ENCODE measurements at places on chromosomes 7 and 10.
A peak's percentile ranks its signal among the peaks of the same experiment; 100 is the strongest.

- peak; percentile 18 for DNase-seq
These were observed 6.4 kb upstream of the GPR22 start for GRCh38 chr7:107463139-107464078.

DNA sequence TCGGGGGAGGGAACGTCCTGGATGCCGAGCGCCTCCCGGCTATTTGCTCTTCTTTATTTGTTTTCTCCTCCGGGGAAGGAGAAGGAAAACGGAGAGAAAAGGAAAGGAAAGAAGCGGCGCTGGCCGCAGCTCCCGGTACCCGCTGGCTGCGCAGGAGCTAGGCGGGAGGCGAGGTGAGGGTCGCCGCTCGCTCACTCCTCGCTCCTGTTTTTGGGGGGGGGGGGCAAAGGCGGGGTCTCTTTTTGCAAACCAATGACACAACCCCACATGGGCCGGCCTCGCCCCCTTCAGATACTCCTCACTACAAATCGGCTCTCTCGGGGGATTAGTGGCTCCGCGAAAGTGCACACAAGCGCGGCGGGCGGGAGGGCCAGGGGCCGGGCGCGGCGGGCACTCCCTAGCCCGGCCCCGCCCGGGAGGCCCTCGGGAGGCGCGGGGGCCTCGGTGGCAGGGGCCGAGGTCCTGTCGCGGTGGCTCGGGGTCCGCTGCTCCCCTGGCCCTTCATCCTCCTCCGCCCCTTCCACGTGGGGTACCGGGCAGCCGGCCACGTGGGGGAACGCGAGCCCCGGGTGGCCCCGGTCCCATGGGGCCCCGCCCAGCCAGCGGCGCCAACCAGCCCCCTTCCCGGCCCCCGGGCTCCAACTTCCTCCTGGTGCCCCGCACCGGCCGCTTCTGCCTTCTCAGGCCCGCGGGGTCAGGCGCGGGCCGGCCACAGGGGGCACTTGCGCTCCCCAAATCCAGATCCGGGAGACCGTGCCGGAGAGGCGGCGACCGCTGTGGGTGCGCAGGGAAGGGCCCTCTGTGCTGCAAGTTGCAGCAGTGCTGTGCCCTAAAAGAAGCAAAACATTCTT lies 718 bp upstream of the CTBP2 start:
- no peak for DNase-seq

DNA sequence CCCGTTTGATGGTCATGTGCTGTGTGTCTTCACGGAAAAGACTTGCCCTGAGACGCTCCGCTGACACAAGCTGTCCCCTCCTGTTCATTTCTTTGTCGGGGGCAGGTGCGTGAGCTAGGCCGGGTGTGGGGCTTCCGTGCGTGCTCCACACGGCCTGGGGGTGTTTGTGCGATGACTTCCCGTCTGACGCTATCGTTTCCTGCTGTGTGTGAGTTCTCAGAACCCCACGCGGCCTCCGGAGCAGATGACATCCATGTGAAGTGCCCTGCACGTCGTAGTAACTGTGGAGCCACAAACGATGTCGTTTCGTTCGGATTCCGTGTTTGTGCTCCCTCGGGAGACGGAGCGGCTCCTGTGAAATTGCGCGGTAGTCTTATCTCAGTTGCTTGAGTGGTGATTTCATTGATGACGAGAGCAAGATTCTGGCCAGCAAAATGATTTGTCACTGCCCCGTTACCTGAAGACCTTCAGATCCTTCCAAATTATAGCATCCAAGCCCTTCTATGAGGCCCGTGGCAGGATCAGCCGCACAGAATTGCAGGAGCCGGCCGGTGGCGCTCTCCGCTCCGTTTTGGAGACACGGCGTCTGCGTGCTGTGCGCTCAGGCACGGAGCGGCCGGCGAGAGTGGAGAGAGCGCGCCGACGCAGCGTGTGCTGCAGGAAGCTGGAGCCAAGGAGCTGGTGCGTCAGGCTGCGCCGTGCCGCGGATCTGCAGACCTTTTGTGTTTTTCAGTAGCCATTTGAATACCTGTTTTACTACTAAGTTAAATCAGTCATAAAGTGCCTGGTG lies 94.9 kb downstream of the NKX6-2 start:
- DNase-seq, result no peak

DNA sequence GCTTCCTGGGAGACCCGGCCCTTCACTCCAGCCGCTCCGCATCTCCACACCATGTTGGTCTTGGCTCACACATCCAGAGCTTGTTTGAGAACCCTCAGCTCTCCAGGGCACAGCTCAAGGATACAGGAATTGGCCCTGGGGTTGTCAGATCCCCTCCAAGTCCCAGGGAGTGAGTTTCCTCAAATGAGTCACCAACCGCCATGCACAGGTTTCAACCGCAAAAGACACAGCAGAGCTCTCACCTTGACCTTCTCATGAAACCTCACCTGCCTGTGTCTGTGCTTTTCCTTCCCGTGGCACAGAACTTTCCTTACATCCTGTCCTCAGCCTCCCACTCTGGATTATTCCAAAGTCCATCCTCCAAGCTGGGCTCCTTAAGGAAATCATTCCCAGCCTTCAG lies 20.6 kb downstream of the AZGP1 start:
- DNase-seq, result no peak

Data from stimulated activated CD8-positive, alpha-beta memory T cell treated with anti-CD3 and anti-CD28 coated beads, Interleukin-12 subunit alpha, Interleukin-12 subunit beta, amount 100 ng/mL, for 1 hour (primary cell).